ENCODE measurements at places on chromosomes 2 and 18. TPM values are rescaled to one million over a fixed set of nuclear protein-coding genes. Genes with fewer than 3 reads are reported as not detected.

The EPHA4 gene
- 25.8 TPM for total RNA-seq

The OTOF gene
- 10.6 TPM for total RNA-seq

The MAP2 gene
- 5.7 TPM for total RNA-seq

The CELF4 gene
- total RNA-seq: 0.18 TPM

The RIF1 gene
- 38.6 TPM for total RNA-seq

The TWIST2 gene
- total RNA-seq: 13.6 TPM

DNA sequence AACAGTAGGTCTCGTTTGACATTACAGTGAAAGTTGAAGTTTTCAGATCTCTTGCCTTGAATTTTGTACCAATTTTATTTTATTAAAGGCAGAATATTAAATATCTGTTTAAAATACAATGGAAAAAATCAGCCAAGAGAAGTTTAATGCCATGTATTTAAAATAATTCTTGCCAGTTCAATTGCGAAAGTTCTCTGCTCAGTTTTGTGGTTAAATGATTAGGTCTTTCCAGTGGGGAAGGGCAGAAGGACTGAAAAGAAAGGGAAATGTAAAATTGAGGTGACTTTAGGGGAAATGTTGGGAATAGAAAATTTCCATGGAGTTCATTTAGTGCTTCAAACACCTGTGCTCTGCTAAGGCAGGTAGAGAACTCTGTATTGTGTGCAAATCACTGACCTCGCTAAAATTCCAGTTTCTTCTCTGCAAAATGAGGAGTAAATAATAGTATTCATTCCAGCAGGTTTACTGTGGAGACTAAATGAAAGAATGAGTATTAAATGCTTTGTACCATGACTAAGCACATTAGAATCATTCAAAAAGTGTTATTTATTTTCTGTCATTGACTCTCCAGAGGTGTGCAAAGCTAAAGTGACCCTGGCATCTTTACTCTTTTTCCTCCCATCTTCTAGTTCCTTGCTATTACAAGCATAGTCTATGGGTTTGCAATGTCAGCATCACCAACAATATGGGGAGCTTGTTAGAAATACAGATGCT lies 74.4 kb downstream of the KIAA1328 start:
- no peaks in the 10 kb centered on the region for H3K27me3 ChIP-seq
- H3K4me3 ChIP-seq: no peak overlapping the region
- no peaks in the 10 kb centered on the region for H3K36me3 ChIP-seq
- no peak for DNase-seq

- no peak overlapping the region for H3K27ac ChIP-seq
- DNase-seq: no peak
- no peak overlapping the region for H3K4me3 ChIP-seq
- no peaks in the 10 kb centered on the region for H3K27me3 ChIP-seq
- no peaks in the 10 kb centered on the region for H3K36me3 ChIP-seq
- no peaks in the 10 kb centered on the region for H3K4me1 ChIP-seq
Measured at GRCh38 chr2:36607947-36608346, 10.0 kb upstream of the FEZ2 start.

DNA sequence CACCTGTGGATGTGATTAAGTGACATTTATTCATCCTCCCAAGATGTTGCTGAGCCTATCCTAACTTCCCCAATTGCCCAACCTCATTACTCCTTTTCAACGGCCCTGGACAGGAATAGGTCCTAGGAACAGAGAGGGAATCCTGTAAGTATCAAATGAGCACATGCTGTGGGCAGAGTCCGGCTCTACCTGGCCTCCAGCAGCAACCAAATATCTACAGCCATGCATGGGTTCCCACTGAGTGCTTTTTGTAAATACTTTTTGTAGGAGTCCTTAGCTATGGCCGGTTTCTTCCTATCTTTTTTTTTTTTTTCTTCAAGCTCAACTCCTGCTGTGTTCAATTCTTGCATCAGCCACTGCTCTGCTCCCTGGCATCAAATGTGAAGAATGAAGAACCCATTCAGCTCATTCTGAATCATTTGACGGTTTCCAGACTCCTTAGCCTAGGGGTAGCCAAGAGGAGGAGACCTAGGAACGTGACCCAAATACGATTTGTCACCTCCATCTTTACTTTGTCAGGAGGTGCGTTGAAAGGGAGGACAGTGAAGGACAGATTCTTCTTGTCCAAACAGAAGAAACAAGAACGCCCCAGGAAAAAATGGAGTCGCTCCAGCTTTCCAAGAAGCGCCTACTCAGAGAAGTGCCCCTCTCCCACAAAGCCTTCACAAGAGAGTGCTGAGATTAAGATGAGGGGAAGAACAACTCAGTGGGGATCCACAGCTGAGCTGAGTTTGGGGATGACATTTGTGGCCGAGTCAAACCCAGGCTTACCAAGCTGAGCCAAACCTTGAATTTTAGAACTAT lies 46.7 kb upstream of the LCLAT1 start:
- H3K4me1 ChIP-seq: peaks cover 20% of the 10 kb centered on the region
- no peak overlapping the region for H3K4me3 ChIP-seq
- no peak overlapping the region for H3K27ac ChIP-seq
- no peak for DNase-seq

DNA sequence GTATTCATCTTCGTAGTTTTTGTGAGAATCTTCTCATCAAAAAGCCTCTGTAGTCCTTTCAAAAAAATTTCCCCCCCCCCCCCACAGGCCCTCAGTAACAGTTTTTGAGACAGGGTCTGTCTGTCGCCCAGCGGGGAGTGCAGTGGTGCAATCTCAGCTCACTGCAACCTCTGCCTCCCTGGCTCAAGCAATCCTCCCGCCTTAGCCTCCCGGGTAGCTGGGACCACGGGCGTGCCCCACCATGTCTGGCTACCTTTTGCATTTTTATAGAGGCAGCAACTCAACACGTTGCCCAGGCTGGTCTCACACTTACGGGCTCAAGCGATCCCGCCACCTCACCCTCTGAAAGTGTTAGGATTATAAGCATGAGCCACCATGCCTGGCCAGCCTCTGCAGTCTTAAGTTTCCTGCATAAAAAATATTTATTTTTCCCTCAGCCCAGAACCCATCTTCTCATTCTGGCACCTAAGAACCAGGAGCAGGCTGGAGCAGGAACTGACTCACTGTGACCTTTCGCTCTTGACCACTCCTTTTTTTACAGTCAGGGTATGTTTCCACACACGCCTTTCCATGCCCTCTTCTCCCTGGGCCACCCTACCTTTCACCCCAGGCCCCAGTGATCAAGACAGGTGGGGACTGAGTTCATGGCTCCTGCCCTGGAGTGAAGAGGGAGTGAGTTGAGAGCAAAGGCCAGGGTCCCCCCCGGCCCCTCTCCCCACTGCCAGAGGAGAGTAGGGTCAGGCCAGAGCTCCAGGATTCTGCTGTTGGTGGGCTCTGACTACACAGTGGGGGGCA lies 32.5 kb upstream of the NT5DC4 start:
- H3K27me3 ChIP-seq: peaks cover 2% of the 10 kb centered on the region
- no peak for DNase-seq
- H3K4me3 ChIP-seq: no peak overlapping the region
- no peak overlapping the region for H3K27ac ChIP-seq

DNA sequence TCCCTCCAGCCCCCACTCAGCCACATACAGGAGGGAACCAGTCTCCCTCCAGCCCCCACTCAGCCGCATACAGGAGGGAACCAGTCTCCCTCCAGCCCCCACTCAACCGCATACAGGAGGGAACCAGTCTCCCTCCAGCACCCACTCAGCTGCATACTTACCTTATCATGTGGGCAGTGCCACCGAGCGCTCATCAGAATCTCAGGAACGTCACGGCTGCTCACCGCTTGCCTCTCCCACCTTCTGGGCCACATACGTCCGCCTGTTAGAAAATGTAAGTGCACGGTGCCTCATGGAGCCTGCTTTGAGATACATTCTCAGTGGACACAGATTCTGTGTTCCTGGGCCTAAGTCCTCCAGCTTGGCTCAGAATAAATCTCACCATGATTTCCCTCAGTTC lies 124.8 kb downstream of the PXDN start:
- no peaks in the 10 kb centered on the region for H3K36me3 ChIP-seq
- H3K27me3 ChIP-seq: peaks cover 5% of the 10 kb centered on the region
- no peak overlapping the region for H3K4me3 ChIP-seq
- no peak overlapping the region for H3K27ac ChIP-seq
- DNase-seq: no peak

GRCh38 chr18:11095211-11095610 lies 54.2 kb downstream of the PIEZO2 start:
- no peaks in the 10 kb centered on the region for H3K27me3 ChIP-seq
- H3K4me1 ChIP-seq: peaks cover 7% of the 10 kb centered on the region
- H3K36me3 ChIP-seq: no peaks in the 10 kb centered on the region
- no peak overlapping the region for H3K27ac ChIP-seq
- no peak for DNase-seq

DNA sequence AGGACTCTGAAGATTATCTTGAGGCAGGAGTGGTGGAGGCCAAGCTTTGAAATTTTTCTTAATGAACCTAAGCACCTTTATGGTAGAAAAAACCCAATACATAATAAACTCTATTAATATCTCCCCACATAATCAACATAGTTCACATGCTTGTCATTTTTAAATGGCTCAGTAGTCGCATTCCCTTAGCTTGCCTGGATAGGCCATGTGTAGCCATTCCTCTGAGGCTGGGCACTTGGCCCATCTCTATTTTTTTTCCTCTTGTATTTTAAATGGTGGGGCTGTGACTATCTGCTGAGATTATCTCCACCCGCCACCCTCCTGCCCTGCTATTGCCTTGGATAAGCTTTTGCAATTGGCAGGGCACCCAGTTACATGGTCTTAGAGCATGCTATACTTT lies 143.1 kb downstream of the FHOD3 start:
- no peaks in the 10 kb centered on the region for H3K36me3 ChIP-seq
- no peak overlapping the region for H3K4me3 ChIP-seq
- H3K27ac ChIP-seq: peak overlapping the region; percentile 57
- peaks cover 18% of the 10 kb centered on the region for H3K4me1 ChIP-seq

DNA sequence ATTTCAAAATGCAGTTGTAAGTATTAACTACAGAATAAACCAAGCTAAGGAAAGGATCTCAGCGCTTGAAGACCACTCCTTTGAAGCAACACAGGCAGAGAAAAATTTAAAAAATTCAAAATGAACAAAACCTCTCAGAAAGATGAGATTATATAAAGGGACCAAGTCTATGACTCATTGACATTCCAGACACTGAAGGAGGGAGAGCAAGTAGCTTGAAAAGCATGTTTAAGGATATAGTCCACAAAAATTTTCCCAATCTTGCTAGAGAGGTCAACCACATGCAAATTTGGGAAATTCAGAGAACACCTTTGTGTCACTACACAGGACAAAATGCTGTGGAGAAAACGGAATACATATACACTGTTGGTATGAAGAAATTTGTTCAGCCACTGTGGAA lies 112.6 kb upstream of the MC4R start:
- H3K27me3 ChIP-seq: no peaks in the 10 kb centered on the region
- no peak overlapping the region for H3K4me3 ChIP-seq
- no peak overlapping the region for H3K27ac ChIP-seq
- DNase-seq: no peak
- H3K4me1 ChIP-seq: no peaks in the 10 kb centered on the region
- H3K36me3 ChIP-seq: no peaks in the 10 kb centered on the region

DNA sequence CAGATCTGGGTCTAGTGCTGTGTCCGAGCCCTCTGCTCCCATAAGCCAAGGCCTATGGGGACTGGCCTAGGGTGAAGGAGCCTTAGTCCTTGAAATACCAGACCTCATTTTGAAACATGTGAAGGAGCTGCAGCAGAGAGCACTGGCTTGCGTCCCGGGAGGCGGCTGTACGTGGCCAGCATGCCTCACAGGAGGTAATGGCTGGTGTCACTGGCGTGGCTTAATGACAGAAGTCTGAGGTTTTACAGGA lies 72.7 kb upstream of the OTOS start:
- DNase-seq: no peak
- H3K27me3 ChIP-seq: peaks cover 2% of the 10 kb centered on the region
- H3K27ac ChIP-seq: no peak overlapping the region
- H3K36me3 ChIP-seq: no peaks in the 10 kb centered on the region
- H3K4me1 ChIP-seq: peaks cover 29% of the 10 kb centered on the region

- peaks cover 20% of the 10 kb centered on the region for H3K36me3 ChIP-seq
- H3K27ac ChIP-seq: no peak overlapping the region
- no peak for DNase-seq
- H3K27me3 ChIP-seq: no peaks in the 10 kb centered on the region
Measured at GRCh38 chr2:105379741-105380186, 19.1 kb downstream of the FHL2 start.

- no peak overlapping the region for H3K27ac ChIP-seq
- H3K27me3 ChIP-seq: no peaks in the 10 kb centered on the region
- no peak overlapping the region for H3K4me3 ChIP-seq
- H3K4me1 ChIP-seq: no peaks in the 10 kb centered on the region
- peak; percentile 14 for DNase-seq
Measured at GRCh38 chr2:215003001-215003400, 135.4 kb downstream of the ABCA12 start.

DNA sequence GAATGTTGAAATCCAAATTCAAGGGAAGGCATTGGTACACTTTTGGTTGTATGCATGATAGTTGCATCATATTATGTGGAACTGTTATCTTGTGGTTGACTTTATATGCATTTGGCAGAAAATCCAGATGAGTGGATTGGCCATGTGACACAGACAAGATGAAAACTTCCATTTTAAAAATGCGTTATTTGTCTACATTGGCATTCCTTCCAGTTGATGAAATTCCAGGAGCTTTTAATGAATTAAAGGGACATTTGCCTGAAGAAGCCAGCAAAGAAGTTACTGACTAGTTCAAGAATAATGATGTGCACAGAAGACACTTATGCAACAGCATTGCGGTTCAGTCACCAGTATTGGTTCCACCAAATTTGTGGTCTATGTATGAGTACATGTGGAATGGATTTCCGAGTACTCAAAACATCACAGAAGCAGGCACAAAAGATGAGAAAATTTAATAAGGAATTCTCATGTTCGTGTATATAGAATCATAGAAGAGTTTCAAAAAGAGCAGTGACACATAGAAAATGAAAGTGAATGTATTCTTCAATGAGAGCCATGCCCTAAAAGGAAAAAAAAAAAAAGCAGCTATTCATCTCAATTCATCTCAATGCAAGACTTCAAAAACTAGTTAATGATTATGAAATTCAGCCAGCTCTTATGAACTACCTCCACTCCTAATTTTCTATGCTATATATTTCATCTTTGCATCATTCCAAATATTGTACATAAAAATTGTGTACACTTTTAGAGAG lies 232.1 kb downstream of the RBM43 start:
- DNase-seq: no peak
- H3K27ac ChIP-seq: no peak overlapping the region
- no peaks in the 10 kb centered on the region for H3K36me3 ChIP-seq
- H3K27me3 ChIP-seq: no peaks in the 10 kb centered on the region
- peaks cover 4% of the 10 kb centered on the region for H3K4me1 ChIP-seq

GRCh38 chr2:180202467-180202951 lies 195.4 kb upstream of the CWC22 start:
- H3K27me3 ChIP-seq: no peaks in the 10 kb centered on the region
- peak overlapping the region; percentile 43 for H3K27ac ChIP-seq
- H3K36me3 ChIP-seq: no peaks in the 10 kb centered on the region
- peak overlapping the region; percentile 11 for H3K4me3 ChIP-seq
- peak; percentile 93 for DNase-seq
- H3K4me1 ChIP-seq: peaks cover 2% of the 10 kb centered on the region
